Subcutaneous adipose tissue (tissue), 4 donors: ENCODE measurements at places on chromosomes 1 and 21. TPM values are rescaled to one million over a fixed set of nuclear protein-coding genes. Genes with fewer than 3 reads are reported as not detected.

The TNFAIP8L2 gene
- 14.3 TPM for total RNA-seq

The KIAA1614 gene
- total RNA-seq, result 9.9 TPM

The AADACL4 gene
- total RNA-seq, result not detected

The FBXO2 gene
- not detected for total RNA-seq

The GUK1 gene
- 306 TPM for total RNA-seq

The CR1L gene
- not detected for total RNA-seq

The FAM78B gene
- 0.51 TPM for total RNA-seq
